ENCODE measurements at places on chromosomes 11 and 22. TPM values are rescaled to one million over a fixed set of nuclear protein-coding genes. Genes with fewer than 3 reads are reported as not detected.

The FAT3 gene
- total RNA-seq = 0.53 TPM

The RAG2 gene
- not detected for total RNA-seq

The OR5P2 gene
- not detected for total RNA-seq

The FBXO3 gene
- total RNA-seq = 28.1 TPM

The C22orf15 gene
- total RNA-seq = not detected

The UCP3 gene
- 1.3 TPM for total RNA-seq

The RFPL2 gene
- total RNA-seq = 0.16 TPM

The LGALS12 gene
- total RNA-seq = not detected

The HORMAD2 gene
- total RNA-seq = not detected

The APOA5 gene
- not detected for total RNA-seq

The ENTHD1 gene
- total RNA-seq = not detected

The TNNT3 gene
- not detected for total RNA-seq

The GAB4 gene
- total RNA-seq = not detected

The SSTR3 gene
- not detected for total RNA-seq
